ENCODE measurements at places on chromosomes 13 and 19.

GRCh38 chr19:8457209-8457608 lies 12.4 kb downstream of the HNRNPM start:
- peak; percentile 10 for DNase-seq

DNA sequence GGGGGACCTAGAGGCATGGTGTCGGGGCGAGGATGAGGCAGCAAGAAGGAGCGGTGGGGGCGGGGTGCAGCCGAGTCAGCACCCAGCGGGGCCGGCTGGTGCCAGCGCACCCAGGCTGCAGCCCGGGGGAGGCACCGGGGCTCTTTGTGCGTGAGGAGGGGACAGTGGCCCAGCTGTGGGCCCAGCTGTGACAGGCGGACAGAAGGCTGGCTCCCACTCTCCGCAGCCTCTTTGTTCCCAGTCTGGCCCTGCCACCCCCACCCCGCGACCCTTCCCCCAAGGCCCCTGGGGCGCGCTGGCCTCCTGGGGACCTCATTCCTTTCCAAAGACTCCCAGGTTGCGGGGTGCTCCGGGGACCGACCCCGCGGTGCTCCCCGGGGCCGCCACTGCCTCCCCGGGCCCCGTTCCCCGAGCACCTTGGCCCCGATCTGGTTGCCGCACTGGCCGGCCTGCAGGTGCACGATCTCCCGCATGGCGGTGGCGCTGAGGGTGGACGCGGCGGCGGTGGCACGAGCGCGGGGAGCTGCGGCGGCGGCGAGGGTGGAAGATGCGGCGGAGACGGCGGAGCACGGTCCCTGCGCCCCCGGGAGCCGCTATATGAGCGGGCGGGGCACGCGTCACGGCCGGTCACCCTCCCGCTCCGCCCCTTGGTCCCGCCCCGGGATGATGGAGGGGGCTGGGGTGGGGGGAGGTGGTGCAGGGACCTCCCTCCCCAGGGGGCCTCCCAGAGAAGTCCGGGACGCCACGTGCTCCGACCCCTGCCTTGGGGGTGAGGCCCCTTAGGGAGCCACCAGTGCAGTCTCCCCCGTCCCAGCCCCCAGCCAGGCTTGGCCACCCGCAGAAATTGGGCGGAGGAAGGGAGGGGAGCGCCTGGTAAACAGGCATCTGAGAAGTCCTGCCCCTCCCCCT lies at the start of gene TUBB4A:
Gene TUBB4A, minus strand, starts transcription at position 570 of the 909 bp plus-strand sequence. Its CDS starts 97 bp downstream, at position 473.
- DNase-seq: no peak

GRCh38 chr13:110856942-110857835 lies 57.7 kb downstream of the ANKRD10 start:
- no peak for DNase-seq

DNA sequence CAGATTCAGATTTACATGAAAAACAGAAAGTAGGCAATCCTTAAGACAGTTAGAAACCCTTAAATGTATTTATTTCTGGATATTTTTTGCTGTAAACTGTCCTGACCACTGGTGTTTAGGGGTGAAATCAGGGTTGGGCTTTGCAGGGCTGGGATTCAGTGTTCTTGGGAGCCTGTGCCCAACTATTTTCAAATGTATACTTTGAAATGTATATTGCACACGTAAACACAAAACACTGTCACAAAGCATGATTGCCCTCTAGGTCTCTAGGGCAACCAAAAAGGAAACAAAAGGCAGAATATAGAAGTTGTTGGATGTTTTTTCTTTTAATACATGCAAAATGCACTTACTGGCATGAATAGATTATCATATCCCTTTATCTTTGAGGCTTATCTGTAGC lies 1185.4 kb downstream of the DIAPH3 start:
- no peak for DNase-seq

- no peak for DNase-seq
Observed at GRCh38 chr19:51377422-51377821, 5.0 kb upstream of the NKG7 start.

GRCh38 chr19:55836340-55836739 lies at the start of gene NLRP4:
Gene NLRP4 (plus strand): TSS chr19:55836540. CDS start chr19:55852081, 15,541 bp downstream.
- DNase-seq: no peak

GRCh38 chr13:107457686-107458085 lies 757.6 kb downstream of the LIG4 start:
- peak; percentile 57 for DNase-seq

- DNase-seq: no peak
Observed at GRCh38 chr13:47188802-47189201, 291.9 kb upstream of the HTR2A start.

- no peak for DNase-seq
Observed at GRCh38 chr13:90493667-90494066, 853.8 kb upstream of the MIR17HG start.

DNA sequence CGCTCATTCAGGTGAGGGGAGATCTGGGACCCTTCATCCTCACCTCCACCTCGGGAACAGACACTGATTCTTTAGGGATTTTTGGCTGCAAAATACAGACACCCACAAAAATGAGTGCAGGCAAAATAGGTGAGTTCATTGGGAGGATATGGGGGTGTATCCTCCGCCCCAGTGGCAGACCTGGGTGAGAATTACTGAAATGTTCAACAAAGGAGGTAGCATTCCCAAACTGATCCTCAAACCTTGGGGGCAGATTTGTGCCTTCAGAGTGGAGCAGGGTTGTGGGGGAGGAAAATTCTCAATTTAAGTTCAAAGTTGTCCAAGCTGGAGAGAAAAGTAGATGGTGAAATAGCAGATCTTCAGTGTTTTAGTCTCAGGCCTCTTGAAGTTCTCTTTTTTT lies 31.3 kb upstream of the SIN3B start:
- DNase-seq: no peak

DNA sequence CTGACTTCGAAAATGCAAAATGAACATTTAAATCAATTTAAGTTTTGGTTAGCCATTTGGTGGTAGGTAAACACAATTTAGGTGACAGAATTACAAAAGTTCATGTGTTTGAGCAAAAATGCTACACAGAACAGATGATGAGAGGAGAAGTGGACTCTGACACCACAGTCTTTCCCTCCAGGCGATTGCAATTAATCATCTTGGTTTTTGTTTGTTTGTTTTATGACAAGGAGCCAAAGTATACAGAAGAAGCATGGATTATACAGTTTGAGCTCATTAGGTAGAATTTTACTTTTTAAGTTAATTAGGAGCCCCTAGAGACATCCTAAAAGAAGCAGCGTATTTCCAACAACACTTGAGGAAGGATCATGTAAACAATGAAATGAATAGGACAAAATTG lies 49.3 kb upstream of the FREM2 start:
- peak; percentile 90 for DNase-seq

GRCh38 chr19:18223860-18224524 lies 2.2 kb downstream of the PDE4C start:
- DNase-seq: peak; percentile 45

- no peak for DNase-seq
Observed at GRCh38 chr13:112172641-112173251, 105.8 kb downstream of the SOX1 start.
